Activated T-cell treated with anti-CD3 and anti-CD28 coated beads, Interleukin-2, amount 50 U/mL, for 4 hours (primary cell): ENCODE measurements at places on chromosomes 7 and 10.

DNA sequence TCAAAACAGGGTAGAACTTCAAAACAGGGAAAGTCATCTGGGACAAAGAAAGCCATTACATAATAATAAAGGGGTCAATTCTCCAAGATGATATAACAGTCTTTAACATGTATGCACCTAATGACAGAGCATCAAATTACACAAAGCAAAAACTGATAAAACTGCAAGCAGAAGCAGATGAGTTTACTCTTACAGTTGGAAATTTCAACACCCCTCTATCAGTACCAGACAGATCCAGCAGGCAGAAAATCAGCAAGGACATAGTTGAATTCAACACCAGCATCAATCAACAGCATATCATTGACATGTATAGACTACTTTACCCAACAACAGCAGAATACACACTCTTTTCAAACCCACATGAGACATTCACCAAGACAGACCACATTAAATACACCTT, 233.0 kb upstream of the NEBL start:
- no peak for DNase-seq

DNA sequence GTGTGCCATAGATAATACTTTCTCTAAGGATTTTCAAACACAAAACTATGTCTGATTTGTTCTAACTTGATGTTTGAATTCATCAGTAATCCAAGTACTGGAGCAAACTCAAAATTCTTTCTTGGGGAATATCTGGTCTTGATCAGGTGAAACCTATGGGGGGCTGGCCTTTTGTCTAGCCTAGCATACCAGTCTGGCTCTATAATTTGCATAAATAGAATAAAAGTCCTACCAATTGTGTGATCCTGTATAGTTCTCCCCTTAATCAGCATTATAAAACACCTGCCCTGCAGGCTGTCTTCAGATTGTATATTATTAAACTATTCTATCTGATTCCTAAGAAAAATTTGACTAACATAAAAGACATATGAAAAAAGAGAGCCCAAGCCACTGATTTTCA, 233.8 kb upstream of the LRRN3 start:
- no peak for DNase-seq

- no peak for DNase-seq
These were observed 24.7 kb downstream of the LRRC27 start for GRCh38 chr10:132356621-132357195.

- no peak for DNase-seq
These were observed at the start of gene VSTM4 for GRCh38 chr10:49115015-49115795. Gene VSTM4 (minus strand): TSS chr10:49115522. CDS start chr10:49115485, 37 bp downstream.

- DNase-seq: no peak
These were observed 141.9 kb upstream of the KLF6 start for GRCh38 chr10:3926675-3927525.

GRCh38 chr10:12018438-12019282, 23.9 kb downstream of the UPF2 start:
- no peak for DNase-seq

DNA sequence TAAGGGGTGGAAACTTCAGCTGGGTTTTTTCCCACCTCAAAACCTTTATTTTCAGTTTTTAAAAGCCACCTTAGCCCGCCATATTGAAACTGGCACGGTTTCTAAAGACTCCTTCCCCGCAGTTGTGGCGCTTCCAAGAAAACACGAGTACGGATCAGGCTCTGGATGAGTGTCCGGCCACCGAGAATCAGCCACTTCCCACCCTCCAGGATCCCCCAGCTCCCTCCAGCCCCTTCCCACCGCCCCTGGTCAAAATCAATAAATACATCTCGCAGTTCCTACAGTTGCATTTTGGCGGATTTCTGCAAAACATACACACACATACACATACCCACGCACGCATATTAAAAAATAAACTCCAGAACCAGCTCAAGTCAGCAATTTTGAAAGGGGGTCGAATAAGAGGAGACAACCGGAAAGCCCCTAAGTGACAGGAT, 1.1 kb downstream of the SFMBT2 start:
- no peak for DNase-seq

DNA sequence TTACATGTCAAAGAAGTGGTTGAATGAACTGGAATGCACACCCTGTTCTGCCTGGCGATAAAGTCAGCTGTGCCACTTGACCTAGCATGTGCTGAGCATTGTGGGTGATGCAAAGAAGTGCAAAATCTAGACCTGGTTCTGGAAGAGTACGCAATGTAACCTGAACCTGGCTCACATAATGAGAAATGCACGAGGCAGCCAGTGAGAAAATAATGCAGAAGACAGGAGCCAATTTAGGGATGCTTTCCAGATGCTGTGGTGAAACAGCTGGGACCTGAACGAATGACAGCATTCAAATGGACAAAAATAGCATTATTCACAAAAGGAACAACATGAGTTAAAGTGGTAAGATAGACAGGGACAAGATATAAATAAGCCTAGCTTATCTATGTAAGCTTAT, 402.6 kb downstream of the SORCS1 start:
- no peak for DNase-seq

GRCh38 chr10:133176546-133176945, 16.5 kb downstream of the KNDC1 start:
- no peak for DNase-seq

GRCh38 chr7:20539201-20539600, 76.3 kb upstream of the ABCB5 start:
- no peak for DNase-seq

DNA sequence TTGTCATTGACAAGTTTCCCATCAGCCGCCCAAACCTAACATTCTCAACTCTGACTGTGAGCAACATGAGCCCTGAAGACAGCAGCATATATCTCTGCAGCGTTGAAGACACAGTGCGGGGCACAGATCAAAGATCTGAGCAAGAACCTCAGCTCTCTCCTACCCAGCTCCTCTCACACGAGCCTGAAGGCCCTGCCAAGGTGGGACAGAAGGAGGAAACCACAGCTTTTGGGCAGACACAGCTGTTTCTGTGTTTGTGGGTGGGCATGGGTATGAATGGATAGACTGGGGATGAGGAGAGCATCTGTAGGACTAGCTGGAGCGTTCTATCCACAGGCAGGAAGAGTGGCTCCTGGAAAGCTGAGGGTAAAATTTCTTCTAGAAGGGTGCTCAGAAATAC, 8.5 kb upstream of the PRSS1 start:
- DNase-seq: no peak

DNA sequence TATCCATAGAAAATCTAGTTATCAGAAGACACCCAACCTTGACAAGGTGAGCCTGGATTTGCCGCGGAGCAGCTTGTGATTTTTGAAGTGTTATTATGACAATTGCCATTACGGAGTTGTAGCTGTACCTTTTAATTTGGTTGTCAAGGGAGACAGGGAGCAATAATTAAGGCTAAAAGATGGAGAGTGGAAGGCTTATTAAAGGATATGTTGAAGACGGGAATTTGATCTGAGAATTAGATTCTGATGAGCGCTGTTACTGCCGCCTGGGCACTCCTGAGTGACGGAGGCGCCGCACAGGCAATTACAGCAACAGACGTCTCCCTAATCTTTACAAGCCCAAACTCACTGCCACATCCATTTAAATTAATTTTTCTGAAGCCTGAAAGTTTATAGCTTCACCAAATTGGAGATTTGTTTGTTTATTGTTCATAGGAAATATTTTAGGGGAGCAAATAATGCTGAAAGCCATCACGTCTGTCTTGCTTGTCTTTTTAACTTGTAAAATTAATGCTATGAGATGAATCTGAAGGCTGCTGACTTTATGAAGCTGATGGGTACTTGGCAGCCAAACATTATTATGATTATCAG, 475.0 kb upstream of the ADARB2 start:
- DNase-seq: no peak

DNA sequence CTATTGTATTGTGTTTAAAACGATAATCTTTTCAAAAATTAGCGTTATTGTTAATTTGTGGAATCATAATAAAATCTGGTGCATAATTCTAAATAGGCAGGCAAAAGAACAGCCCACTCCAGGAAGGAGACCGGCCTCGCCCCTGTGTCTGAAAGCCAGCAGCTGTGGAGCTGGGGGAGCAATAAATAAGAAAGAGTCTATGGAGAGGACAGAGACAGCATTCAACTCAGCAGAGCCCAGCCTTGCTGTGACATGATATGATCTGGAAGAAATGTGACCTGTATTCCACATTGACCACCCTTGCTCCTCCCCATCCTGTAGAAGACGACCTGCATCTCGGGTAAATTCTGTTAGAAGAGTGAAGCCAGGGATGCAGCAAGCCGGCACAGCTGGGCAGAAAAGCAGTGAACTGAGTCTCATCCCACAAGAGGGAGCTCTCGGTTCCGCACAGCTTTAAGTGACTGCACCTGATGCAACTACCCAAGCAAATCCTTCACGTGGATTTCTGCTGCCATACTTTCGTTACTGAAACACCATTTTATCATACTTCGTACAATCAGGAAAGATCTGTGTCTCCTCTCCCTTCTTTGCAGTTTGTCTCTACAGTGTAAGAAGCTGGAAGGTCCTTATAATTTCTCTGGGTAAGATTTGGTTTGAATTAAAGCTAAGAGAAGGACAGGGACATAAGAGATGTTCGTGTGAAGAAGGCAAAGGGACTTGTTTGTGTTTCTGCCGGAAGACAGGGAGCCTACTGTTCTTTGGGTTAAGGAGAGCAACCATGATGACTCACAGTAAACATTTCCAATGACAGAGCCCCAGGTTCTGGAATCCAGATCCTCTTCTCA, 427.1 kb downstream of the GPAM start:
- no peak for DNase-seq

DNA sequence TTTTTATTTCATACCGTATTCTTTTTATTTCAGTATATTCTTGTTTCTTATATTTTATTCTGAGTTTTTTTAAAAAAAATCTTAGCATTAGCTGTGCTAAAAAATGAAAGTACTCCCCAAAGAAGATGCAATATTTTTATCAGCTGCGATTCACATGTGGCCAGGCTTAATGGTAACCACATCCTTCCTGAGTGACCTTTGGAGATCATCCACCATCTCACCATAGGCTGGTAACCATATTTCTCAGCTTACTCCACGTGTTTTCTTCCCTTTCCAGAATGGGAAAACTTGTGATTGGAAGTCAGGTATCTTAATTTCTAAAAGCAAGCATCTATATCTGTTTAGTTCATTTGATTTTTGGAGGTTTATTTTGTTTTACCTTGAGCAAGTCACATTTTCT, 18.8 kb upstream of the LIPM start:
- no peak for DNase-seq

DNA sequence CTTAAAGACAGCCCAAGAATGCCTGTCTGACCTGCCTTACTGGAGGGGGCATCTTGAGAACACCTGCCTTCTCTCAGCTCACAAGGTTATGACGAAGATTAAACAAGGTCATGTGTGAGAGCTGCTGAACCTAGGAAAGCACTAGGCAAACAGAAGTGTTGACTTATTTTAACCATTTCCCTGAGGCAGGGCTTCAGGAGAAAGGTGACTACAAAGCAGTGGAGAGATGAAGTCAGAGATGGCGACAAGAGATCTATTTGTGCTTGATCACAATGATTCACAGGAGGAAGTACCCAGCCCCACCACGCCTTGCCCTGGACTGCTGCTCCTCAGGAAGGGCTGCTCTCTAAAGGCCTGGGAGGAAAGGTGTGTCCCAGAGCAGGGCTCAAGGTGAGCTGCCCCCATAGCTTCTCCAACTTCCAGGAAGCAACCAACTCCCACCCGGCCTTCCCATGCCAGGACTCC, 27.8 kb downstream of the STN1 start:
- DNase-seq: no peak

DNA sequence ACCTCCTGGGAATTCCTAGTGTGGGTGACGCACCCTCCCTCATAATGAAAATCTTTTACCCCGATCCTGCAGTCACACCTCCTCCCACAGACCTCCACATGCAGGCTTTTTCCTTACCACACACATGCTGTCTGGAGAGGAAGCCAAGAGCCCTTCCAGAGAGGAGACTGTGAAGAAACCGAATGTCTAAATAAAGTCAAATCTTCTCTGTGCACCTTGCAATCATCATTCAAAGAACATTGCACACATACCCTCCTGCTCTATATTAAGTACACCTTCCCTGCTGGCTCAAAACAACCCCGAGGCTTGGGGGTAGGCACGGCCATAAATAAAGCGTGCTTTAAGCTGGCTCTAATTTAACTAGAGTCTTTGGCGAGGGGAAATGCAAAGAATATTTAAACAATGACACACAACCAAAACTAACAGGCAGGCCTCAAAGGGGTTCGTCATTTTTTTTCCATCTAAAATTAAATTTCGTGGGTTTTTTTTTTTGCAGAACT, 34.9 kb downstream of the CALML3 start:
- DNase-seq: no peak

DNA sequence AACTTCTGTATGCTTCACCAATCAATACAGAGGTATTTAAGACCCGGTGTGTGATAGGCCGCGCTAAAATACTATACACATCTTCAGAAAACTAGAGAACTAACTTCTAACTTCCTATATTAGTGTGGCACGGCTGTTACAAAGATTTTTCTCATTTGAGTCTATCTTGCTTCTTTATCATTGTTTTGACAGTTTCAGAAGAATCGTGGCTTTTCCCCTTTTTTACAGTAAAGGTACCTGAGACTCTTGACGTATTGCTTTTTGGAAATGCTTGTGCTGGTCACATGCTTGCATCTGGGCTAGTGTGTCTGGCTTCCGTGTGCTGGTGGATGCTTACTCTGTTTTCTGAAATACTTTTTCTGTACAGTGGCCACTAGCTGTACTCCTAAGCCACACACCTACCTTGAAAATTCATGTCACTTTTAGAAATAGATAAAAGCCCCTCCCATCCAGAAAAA, 12.7 kb downstream of the IKZF1 start:
- no peak for DNase-seq

- DNase-seq: no peak
These were observed 10.2 kb downstream of the CYTH3 start for GRCh38 chr7:6262221-6262620.

GRCh38 chr7:74253331-74253730, 868 bp downstream of the RFC2 start:
- no peak for DNase-seq
